ENCODE measurements at places on chromosomes 2 and 18. TPM values are rescaled to one million over a fixed set of nuclear protein-coding genes. Genes with fewer than 3 reads are reported as not detected.

DNA sequence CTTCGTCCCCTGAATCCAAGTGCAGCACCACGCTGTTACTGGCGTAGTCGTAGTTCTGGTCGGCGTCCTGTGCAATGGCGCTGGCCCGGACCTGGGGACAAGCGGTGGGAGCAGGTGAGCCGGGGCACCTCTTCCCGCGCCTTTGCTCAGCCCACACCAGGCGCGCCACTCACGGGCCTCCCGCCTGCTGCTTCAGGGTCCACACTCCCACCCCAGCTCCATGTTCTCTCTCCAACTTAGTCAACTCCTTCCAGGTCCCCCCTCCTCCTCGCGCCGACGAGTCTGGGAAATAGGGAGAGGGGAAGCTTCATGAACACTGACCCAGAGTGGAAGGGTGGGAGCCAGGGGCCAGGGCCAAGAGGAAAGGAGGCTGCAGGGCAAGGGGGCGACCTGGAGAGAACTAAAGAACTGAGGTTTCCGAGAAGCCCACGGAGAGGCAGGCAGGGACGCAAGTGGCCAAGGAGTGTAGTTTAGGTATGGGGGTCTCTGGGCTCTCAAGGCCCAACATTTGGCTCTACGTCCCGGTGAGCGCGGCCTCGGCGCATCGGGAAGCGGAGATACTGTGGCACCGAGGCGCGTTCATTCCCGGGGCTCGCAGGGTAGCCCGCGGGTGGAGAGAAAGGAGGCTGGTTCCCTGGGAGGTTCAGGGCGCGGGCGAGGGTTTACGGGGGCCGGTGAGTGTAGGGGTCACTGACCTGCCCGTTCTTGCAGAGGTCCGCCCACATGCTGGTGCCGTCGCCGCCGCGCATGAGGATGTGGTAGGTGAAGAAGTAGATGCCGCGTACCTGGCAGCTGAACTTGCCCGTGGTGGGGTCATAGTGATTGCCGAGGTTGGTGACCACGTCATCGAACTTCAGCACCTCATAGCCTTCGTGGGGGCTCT, 1.4 kb downstream of the C1QL2 start:
- no peaks in the 10 kb centered on the region for H3K36me3 ChIP-seq
- H3K4me1 ChIP-seq, result no peaks in the 10 kb centered on the region
- H3K27ac ChIP-seq, result no peak overlapping the region
- no peak for DNase-seq

The CNTNAP5 gene
- not detected for total RNA-seq

- no peaks in the 10 kb centered on the region for H3K36me3 ChIP-seq
- H3K4me3 ChIP-seq, result no peak overlapping the region
- no peak for DNase-seq
Observed at GRCh38 chr2:202038471-202039277, 5.0 kb downstream of the FZD7 start.

The FBXO15 gene
- 0.69 TPM for total RNA-seq

DNA sequence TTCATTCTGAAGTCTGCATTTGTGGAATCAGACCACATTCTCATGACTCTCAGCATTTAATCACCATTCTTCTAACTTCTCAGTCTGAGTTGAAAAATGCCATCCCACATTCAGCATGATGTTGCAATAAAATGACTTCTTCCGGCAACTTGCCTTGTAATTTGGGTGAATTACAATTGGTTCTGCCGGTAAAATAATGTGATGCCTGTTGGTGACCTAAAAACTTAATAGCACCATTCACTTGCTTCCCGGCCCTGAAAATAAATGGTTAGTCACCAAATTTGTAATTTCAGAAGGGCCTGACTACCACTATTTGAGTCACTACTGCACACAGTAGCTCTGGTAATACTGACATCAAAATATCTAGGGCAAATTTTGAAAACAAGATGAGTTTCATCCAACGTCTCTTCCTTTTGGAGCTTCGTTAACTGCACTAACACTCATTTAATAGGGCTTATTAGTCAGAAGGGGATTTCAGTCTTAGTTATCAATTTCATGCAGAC, 637.1 kb upstream of the CHAC2 start:
- H3K4me3 ChIP-seq, result no peak overlapping the region
- H3K36me3 ChIP-seq, result no peaks in the 10 kb centered on the region
- H3K27me3 ChIP-seq, result no peaks in the 10 kb centered on the region
- H3K4me1 ChIP-seq, result no peaks in the 10 kb centered on the region
- H3K27ac ChIP-seq, result no peak overlapping the region

DNA sequence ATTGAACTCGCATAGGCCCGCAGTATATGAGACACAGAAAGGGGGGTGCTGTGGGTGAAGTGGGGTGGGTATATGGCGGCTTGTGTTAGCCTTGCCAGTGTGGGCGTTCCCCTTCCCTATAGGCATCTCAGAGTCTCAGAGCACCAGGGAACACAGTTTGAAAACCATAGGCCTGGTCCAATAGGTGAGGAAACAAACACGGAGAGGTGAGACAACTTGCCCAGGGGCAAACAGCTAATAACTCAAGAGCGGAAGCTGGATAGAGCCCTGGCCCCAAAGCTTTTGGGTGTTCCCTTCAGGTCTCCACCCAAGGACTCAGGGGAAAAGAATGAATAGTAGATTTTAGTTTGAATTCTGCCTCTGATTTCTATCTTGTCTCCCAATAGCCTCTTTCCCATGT, 7.9 kb downstream of the LIPG start:
- no peak for DNase-seq
- no peaks in the 10 kb centered on the region for H3K36me3 ChIP-seq
- peaks cover 34% of the 10 kb centered on the region for H3K27me3 ChIP-seq
- H3K4me3 ChIP-seq, result no peak overlapping the region
